ENCODE measurements at places on chromosomes 3 and 15.

- no peak for DNase-seq
Observed at GRCh38 chr3:32401126-32401525, 9.5 kb downstream of the CMTM7 start.

DNA sequence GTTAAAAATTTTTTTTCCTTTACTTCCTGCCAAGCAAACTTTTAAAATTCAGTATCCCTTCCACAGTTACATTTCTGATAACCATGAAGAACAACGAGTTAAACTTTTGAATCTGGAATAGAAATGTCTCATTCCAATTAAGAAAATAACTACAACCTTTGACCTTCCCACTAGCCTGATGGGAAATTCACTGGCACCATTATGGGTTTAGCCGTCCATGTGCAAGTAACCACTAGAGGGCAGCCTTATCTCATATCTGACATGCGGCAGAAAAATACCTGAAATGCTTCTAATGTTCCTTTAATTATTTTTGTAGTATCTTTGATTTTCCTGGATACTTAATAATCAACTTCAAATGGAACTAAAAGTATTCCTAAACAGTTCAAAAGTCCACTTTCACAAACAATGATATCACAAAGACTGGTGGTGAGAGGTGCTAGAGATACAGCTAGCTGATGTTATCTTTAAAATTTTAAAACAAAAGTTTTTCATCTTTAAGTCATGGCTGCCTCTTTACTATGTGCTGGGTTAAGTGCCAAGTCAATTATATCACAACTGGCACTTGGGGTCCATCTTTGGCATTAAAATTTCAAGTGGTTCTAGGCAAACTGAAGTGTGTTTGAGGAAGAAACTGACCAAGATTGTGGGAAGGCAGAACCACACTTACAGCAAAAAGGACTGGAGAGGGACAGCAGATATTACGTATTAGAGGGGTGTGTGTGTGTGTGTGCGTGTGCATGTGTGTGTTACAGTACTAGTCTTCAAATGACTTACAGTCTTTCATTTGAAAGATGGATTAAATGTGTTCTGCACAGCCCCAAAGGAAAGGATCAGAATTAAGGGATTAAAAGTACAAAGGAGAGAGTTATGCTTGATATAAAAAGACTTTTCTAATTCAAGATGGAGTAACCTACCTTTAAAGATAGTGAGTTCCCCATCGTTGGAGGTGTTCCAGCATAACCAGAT is 107.1 kb upstream of the ICE2 start:
- peak; percentile 35 for DNase-seq

- no peak for DNase-seq
Observed at GRCh38 chr3:152290374-152290773, 21.6 kb downstream of the MBNL1 start.

DNA sequence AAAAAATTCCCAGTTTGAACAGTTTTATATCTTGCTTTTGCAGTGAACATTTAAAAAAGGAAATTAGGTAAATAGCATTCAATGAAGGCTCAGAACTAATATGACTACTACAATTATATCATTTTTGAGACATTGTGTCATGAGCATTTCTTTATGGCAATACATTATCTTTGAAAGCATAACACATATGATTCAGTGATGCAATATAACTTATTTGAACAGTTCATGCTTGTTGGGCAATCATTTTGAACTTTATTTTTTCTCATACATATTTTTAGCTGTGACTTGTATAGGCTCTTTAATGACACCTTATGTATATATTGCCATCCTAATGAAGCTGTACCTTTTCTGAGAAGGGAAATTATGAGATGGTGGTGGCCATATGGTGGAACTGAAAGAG is 828.6 kb upstream of the NR2F2 start:
- DNase-seq, result no peak

DNA sequence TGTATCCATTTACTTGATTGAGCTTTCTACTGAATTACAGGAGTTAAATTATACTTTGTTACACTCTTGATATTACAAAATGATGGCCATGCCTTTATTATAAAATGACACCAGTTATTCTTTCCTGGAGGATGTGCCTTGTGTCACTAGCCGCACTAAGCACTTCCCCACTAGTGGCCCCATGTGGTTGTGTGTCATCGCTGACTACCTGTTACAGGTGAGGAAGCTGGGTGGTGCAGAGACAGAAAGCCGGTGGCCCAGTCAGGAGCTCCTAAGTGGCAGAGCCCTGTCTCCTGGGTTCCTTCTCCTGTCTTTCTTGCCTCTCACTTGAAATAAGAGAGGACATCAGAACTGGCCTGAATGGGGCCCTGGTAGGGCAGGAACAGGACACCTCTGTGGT is 96.8 kb downstream of the IGF1R start:
- no peak for DNase-seq

DNA sequence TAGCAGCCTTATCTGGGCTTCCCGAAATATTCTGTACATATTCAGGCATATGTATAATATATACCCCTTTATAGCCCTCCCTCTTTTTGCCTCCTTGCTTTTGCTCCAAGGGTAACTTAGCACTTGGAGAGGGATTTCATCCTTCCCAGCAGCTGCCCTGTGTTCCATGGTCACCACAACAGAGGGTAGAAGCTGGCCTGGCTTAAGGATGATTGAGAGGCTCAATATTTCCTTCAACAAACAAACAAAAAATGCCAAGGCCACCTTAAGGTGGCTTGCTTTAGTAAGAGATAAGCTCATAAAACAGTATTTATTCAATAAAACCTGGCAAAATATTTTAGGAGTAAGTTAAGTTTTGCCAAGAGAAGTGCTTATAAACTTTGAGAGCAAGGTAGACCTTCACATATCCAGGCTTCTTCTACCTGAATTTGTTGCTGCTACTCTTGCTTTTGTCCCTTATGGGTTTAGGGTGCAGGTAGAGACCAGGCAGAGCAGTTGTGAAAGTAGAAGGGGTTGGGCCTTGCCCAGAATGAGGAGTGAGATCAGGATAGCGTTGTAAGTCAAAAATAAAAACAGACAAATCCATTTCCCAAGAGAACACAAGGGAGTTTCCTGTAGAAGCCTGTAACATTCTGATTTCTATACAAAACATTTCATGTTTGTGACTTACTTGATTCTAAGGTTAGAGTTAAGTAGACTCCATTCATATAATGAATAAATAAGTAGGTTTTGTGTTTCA is 52.7 kb upstream of the ATOSA start:
- DNase-seq, result no peak

- DNase-seq, result peak; percentile 76
Observed at GRCh38 chr3:127673191-127674100, 694 bp downstream of the ABTB1 start.

GRCh38 chr3:195086885-195087284 is 184.1 kb downstream of the XXYLT1 start:
- DNase-seq, result no peak

DNA sequence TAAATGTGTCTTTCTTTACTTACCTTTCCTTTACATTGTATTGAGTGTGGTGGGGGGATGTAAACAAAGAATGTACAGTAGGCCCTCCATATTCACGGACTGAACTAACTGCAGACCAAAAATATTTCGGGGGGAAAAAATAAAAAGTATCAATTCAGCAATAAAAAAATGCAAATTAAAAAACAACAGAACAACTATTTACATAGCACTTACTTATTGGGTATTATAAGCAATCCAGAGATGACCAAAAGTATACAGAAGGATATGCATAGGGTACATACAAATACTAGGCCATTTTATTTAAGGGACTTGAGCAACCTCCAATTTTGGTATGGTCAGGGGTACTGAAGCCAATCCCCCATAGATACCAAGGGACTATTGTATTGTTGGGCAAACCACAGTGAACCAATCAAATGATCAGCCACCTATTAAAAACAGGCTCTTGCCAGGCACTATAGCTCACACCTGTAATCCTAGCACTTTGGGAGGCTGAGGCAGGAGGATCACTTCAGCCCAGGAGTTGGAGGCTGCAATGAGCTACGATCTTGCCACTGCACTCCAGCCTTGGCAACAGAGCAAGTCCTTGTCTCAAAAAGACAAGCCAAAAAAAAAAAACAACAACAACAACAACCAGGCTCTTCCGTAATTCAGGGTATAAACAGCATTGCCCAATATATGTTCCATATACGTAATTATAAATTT is 1.8 kb downstream of the VPS13C start:
- DNase-seq, result no peak

- DNase-seq, result no peak
Observed at GRCh38 chr3:23620638-23621015, 185.1 kb upstream of the UBE2E1 start.

DNA sequence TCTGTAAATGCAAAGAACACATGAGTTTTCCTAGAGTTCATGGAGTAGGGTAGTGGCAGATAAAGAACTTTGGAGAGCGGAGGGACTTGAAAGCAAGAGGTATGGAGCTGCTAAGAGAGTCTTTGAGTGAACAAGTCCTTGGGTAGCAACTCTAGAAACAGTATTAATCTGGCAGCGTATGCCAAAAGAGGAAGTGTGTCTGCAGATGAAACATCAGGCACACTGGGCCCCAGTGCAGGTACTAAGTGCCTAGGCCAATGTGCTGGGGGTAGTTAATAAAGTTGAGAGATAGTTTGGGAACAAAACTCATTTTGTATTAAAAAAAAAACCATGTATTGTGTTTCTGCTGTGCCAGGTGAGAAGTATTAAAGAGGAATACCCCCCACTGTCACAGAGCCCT is 223.0 kb upstream of the STRIT1 start:
- no peak for DNase-seq

Data from CD4-positive, alpha-beta T cell (primary cell).